Stimulated activated CD8-positive, alpha-beta memory T cell treated with anti-CD3 and anti-CD28 coated beads, Interleukin-7, amount 100 ng/mL, for 1 hour (primary cell): ENCODE measurements at places on chromosomes 2 and 18.

GRCh38 chr2:223526106-223526505, 76.1 kb downstream of the SCG2 start:
- DNase-seq, result no peak

DNA sequence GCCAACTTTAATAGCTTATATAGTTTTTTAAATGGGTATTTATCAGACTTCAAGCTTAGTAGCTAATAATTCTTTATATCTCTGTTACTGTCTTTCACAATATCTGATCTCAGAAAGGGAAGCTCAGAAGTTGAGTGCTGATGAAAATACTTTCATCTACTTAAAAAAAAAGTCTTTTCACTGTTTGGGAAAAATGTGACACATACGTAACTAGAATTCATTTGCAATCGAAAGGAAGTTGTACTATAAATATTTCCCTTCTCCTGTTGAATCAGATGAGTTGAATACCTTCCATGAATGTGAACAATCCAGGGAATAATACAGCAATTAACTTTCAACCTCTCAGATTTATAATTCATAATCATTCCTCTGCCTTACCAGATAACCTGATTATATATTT, 811 bp upstream of the SCG2 start:
- DNase-seq, result no peak

GRCh38 chr2:175366815-175367214, 185.3 kb upstream of the ATP5MC3 start:
- DNase-seq, result no peak

DNA sequence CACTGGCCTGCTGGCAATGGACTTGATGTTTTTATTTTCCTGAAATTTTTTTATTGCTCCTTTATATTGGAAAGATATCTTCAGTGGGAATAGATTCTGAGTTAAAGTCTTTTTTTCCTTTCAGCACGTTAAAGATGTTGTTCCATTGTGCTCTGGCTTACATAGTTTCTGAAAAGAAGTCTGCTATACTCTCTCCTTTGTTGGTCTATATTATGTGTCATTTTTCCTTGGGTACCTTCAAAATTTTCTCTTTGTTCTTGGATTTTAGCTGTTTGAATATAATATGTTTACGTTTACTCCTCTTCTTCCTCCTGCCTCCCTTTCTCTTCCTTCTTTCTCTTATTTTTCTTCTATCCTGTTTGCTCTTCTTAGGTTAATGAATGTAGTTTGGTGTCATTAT, 105.5 kb downstream of the CAPN13 start:
- no peak for DNase-seq

DNA sequence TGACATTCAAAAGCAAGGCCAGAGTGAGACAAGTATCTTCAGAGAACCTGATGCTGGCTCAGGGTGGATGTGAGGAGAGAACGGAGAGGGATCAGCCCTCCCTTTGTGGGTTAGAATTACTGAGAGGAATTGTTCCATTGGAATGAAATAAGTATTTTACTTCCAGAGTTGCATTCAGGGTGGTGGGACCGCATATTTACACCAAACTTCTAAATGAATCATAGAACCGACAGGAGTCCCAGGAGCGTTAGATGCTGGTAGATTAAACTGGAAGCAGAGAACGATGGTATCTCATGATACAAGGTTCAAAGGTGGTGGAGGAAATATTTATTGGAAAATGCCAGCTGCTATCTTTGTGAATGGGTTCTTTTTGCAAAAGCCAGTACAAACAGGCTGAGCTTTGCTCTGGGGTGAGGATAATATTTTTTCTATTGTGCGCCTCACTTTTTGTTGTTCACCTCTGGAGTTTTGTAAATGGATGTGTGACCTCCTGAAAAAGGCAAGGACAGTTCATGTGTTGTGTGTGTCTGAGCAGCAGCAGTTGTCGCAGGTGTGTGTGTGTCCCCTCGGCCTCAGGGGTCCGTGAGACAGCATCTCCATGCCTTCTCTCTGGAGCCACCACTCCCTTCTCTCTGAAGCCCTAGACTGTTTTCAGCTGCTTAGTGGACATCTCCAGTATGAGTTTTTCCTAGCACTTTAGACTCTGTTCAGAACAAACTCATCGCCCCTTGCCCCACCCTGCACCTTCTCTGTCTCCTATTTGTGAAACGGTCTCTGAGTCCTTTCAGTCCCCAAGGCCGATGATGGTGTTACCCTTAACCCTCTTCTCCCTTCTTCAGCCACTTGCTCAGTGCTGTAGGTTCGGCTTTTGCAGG, 17.8 kb downstream of the MTCL1 start:
- DNase-seq, result no peak

DNA sequence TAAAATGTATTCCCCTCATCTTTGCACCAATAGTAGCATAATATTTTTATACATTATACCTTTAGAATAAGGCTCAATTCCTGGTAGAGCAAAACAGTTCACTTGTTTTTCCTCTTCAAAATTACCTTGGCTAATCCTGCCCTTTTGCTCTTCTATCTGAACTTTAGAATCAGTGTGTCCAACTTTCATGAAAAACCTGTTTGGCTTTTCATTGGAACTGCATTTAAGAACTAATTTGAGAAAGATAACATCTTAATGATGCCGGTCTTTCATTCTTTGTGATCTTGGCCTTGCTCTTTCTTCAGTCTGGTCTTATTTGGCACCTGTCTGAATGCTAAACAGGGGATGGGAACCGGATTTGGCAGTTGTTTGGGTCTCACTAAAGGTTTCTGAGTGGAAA, 112.9 kb upstream of the CD302 start:
- no peak for DNase-seq

- no peak for DNase-seq
Observed at GRCh38 chr2:159793326-159793725, 4.7 kb downstream of the CD302 start.

GRCh38 chr2:156935616-156936015, 321.9 kb upstream of the GALNT5 start:
- DNase-seq, result no peak

GRCh38 chr2:52365946-52366345, 1334.0 kb upstream of the NRXN1 start:
- no peak for DNase-seq

DNA sequence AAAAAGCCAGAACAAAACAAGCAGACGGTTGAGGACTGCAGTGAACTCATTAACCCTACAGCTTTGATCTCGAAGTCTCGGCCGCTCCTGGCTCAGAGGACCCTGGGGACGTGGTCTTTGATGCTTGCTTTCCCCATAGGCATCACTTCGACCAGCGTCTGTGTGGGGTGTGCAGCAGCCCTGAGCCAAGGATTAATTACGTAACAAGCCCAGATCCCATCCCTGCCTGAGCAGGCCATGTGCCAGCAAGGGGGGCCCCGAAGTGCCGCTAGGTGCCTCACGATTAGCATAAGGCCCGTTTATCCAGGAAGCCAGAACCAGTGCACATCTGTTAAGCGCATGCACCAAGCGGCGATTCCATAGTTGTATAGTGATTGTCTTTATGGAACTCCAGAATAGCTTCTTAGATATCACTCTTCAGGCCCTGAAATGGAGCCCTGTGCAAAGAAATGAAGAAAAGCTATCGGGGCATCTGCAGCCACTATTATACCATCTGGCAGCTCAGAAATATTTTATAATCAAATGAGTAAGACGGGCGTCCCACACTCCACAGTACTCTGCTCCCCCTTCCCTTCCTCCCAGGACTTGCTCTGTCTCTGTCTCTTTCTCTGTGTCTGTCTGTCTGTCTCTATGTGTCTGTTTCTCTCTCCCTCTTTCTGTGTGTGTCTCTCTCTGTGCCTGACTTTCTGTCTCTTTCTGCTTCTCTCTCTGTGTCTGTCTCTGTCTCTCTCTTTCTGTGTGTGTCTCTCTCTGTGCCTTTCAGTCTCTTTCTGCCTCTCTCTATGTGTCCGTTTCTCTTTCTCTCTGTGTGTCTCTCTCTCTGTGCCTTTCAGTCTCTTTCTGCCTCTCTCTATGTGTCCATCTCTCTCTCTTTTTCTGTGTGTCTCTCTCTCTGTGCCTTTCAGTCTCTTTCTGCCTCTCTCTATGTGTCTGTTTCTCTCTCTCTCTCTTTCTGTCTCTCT, 41.7 kb downstream of the HPCAL1 start:
- DNase-seq, result no peak

DNA sequence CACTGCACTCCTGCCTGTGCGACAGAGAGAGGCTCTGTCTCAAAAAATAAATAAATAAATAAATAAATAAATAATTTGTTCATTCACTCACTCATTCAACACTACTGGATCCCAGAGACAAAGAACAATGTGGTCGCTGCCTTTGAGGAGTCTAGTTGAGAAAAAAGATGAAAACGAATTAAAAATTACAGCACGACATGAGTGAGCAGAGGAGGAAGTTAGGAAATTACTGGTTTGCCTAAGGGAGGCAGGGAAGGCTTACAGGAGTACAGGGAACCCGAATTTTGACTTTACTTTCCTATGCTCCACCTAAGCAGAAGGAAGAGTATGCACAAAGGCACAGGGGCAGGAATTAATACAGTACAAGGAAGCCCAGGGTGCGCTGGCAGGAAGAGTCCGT, 4.2 kb upstream of the KCMF1 start:
- DNase-seq, result no peak

- DNase-seq, result no peak
Observed at GRCh38 chr18:62102221-62102620, 84.6 kb downstream of the PIGN start.

DNA sequence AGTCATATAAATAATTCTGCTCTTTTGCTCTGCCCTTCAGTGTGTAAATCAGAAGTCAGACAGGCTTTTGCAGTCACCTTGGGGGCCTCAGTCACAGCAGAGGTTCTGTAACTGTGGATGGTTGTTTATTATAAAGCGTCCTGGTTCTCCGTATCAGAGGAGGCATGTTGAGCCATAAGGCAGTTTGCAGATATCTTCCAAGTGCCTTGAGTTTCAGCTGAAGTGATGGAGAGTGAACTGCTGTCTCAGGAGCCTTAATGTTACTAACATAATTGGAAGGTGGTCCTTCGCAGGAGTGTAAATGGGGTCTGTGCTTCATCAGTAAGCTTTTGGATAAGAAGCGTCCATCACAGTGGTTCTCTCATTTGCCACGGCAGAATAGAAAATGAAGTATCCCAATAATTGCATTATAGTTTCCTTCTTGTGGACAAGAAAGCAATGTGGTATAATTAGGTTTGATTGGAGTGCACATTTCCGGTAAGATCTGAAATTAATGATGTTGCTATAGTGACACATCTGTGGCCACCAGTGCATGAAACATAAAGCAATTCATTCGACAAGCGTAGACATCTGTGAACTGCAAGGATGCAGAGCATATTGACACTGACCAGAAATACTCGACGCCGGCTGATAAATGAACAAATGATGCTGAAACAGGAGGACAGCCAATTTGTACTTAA, 112.5 kb upstream of the NFATC1 start:
- no peak for DNase-seq

- DNase-seq, result no peak
Observed at GRCh38 chr18:9124824-9125223, 11.8 kb upstream of the ANKRD12 start.

DNA sequence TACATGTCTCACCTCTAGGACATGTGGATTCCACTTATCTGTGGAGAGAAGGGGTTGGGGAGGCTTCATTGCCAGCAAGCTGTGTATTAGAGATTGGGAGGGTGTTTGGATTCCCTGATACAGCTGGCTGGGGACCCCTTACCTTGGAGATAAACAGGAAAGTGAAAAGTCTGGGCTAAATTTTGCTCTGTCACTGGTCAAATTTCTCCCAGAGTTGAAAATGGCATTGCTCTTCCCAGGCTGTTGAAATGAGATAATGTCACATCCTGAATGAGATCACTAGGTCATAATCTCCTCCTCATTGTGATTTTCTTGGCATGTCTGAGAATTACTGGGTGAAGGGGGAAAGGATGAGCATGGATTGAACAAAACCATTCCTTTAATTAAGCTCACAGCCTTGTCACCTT, 265.0 kb upstream of the PARD3B start:
- no peak for DNase-seq

DNA sequence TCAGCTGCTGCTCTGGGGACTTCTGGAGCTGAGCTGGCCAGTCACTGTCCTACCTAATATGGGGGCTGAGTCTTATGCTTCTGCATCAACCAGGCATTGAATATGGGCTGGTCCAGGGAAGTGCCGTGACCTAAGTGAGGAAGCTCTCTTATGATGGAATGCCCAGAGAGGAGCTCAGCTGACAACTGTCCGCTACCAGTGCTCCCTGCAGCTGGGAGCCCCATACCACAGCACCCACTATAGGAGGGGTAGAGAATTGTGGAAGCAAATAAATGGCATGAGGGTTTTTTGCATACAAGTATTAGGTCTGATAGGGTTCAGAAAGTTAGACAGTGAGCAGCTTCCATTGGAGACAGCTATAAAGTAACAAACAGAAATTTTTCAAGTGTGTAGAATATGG, 4.5 kb downstream of the TIMM21 start:
- no peak for DNase-seq

- no peak for DNase-seq
Observed at GRCh38 chr2:67840460-67841068, 222.2 kb downstream of the C1D start.

DNA sequence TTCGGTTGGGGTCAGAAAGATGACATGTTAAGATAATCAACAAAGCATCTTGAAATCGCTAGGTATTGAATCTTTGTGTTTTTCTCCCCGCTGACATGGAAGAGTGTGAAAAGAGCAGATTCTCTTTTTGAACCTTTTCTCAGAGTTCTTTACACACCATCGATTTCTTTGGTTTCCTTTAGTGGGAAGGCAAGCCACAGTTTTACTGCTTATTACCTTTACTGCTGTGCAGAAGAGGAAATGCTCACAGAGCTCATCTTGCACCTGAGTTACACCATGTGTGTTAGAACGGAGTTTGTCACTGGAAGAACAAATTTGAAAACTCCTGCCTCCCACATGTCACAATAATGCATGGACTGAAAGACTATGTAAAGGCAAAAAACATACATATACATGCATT, 45.3 kb upstream of the PDK1 start:
- no peak for DNase-seq

DNA sequence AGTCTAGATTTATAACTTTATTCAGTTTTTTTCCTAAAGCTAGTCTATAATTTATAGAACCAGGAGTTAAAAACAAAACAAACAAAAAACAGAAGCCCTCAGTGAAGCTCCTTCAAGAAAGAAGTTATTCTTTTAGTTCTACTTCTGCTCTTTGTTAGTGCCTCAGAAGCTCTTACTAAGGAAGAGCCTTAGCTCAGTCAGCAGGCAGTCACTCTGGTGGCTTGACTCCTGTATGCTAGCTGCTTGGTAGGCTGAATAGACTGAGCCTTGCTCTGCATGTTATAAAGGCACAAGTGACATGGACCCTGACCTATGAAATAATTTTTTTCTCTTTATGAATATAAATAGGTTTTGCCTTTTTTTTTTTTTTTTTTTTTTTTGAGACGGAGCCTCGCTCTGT, 24.8 kb downstream of the NCOA1 start:
- no peak for DNase-seq

DNA sequence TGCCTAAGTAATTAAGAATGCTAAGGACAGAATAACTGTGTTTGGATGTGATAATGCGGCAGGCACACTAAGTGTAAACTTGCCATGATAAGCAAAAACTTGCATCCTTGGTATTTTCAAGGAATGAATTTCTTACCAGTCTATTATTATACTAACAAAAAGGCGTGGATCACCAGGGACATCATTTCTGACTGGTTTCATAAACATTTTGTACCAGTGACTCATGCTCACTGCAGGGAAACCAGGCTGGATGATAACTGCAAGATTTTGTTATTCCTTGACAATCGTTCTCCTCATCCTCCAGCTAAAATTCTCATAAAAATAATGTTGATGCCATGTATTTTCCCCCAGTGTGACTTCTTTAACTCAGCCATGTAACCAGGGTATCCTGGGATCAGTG, 289.5 kb downstream of the CDCA7 start:
- DNase-seq, result no peak
